Stimulated activated CD8-positive, alpha-beta memory T cell treated with anti-CD3 and anti-CD28 coated beads, Interleukin-4, amount 100 ng/mL, for 4 hours (primary cell): ENCODE measurements at places on chromosomes 16 and 17.

DNA sequence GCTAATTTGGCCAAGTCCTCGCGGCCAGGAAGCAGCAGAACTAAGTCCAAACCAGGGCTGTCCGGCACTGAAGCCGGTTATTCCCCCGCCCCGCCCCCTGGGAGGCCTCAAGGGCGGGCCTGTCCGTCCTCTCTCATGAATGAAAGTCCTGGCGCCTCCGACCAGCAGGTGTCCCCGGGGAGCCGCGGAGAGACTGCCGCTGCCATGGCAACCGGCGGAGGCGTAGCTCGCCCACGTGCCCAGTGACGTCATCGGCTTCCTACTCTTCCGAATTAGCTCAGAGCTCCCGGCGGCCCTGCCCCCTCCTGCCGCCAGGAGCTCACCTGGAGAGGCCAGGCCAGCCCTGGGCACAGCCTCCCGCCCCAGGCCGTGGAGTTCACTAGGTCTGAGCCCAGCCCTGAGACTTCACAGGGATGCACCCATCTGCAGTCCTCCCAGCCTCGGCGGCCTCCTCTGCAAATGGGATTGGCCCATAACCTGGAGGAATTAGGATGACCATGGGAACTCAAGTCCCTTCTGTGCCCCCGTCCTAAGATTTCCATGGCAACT lies 1.3 kb downstream of the SPATA2L start:
- DNase-seq = peak; percentile 91

GRCh38 chr17:81285179-81285878 lies 9.8 kb downstream of the SLC38A10 start:
- peak; percentile 18 for DNase-seq

DNA sequence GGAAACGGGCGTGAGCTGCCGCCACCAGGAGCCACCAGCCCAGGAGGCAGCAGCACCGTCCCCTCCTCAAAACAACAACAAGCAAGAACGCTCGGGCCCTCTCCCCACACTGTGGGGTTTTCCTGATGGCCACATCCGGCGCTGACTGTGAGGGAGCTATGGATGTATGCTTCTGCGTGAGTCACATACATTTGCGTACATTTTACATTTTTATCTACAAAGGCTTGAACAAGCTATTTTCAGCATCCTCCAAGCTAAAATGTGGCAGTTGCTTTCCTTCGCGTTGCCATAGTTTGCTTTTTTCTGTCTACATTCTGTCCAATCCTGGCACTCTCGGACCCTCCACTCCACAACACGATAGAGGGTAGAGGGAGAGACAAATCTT lies 2.0 kb upstream of the ABR start:
- no peak for DNase-seq

GRCh38 chr17:34633351-34633750 lies 54.0 kb downstream of the TMEM132E start:
- no peak for DNase-seq

GRCh38 chr16:64951193-64951592 lies 170.7 kb downstream of the CDH11 start:
- DNase-seq = no peak

GRCh38 chr17:82118168-82118814 lies 20.3 kb upstream of the FASN start:
- no peak for DNase-seq

DNA sequence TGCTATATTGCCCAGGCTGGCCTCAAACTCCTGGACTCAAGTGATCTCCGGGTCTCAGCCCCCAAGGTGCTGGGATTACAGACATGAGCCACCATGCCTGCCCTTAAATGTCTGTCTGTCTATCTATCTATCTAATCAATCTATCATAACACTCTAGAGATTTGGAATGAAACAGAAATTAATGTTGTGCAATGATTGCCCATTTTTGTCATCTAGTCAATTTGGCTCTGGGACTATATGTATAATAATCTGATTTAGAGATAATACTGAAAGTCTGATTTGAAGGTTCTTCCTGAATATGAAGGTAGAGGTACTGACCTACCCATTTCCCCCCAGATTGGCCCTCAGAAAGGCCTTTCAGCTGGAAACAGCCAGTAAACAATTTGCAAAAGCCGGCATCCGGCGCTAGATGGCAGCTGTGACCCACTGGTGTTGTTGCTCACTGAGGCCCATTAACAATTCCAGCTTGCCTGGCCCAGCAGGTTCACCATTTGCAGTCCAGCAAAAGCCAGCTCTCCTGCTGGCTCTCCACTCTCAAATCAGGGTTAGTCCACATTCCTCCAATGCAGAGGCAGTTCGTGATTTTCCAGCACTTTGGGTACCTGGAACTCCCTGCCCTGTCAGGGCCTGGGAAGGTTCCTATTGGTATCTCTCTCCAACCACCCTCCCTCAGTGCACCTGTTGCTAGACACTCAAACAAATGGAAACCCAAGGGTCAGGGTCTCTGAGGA lies 22.9 kb upstream of the C16orf87 start:
- DNase-seq = peak; percentile 11

DNA sequence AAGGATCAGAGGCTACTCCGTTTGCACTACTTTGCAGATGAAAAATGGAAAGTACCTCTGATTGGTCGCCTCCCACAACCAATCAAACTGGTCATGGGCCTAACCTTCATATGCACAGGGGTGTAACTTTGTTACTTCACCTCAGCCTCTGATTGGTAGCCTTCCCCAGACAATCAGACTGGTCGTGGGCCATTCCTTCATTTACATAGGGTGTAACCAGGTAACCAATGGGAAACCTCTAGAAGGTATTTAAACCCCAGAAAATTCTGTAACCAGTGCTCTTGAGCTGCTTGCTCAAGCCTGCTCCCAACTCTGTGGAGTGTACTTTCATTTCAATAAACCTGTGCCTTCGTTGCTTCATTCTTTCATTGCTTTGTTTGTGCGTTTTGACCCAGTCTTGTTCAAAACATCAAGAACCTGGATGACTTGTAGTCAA lies 39.2 kb upstream of the USP22 start:
- no peak for DNase-seq

- peak; percentile 65 for DNase-seq
Observed at GRCh38 chr16:4414187-4414917, 2.0 kb downstream of the CORO7 start.

DNA sequence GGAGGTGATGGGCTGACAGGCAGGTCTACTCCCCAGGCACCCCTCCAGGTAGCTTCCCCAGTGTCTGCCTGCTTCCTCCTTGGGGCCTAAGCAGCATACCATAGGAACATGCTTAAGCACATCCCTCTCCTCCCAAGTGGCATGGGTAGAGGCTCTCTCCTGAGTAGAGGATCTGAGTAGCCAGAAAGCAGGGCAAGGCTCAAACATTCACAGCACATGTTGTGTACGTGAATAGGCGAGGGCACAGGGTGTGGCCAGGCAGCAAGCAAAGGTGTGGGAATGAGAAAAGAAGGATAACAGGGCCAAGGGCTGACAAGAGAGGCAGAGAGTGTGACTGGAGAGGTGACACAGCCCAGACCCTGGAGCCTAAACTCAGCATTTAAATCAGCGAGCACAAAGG lies 29.7 kb upstream of the GFOD2 start:
- no peak for DNase-seq

DNA sequence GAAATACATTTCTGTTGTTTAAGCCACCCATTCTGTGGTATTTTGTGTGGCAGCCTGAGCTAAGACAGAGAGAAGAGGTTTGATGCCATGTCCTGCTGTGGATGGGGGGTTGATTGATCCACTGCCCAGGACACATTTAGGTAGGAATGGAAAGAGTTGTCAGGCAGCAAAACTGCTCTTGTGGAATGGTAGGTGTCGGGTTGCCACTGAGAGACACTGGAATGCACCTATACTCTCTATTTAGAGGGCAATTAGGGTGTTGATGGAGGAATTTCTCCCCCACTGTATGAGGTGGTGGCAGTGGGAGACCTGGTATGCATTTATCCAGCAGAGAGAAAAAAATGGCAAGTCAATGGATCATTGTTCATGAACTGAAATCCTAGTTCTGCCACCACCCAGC lies 30.9 kb downstream of the CBLN1 start:
- DNase-seq = no peak

DNA sequence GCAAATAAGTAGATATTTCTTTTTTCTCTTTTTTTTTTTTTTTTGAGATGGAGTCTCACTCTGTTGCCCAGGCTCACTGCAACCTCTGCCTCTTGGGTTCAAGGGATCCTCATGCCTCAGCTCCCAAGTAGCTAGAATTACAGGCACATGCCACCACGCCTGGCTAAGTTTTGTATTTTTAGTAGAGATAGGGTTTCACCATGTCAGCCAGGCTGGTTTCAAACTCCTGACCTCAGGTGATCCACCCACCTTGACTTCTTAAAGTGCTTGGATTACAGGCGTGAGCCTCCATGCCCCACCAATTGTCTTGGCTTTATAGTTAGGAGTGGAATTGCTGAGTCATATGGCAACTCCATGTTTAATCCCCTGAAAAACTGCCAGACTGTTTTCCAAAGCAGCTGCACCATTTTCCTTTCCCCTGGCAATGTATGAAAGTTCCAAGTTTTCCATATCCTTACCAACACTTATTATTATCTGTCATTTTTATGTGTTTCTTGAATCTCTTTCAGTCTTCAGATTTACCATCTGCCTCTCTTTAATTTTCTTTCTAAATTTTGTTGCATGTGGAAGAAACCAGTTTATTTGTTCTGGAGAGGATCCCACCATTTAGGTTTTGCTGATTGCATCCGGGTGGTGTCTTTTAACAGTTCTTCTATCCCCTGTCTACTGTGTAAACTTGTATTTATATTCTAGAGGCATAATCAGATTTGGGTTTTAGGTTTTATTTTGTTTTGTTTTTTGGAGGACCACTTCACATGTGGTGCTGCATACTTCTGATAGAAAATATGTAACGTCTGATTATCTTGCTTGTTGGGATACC lies 9.9 kb upstream of the CES3 start:
- DNase-seq = no peak

DNA sequence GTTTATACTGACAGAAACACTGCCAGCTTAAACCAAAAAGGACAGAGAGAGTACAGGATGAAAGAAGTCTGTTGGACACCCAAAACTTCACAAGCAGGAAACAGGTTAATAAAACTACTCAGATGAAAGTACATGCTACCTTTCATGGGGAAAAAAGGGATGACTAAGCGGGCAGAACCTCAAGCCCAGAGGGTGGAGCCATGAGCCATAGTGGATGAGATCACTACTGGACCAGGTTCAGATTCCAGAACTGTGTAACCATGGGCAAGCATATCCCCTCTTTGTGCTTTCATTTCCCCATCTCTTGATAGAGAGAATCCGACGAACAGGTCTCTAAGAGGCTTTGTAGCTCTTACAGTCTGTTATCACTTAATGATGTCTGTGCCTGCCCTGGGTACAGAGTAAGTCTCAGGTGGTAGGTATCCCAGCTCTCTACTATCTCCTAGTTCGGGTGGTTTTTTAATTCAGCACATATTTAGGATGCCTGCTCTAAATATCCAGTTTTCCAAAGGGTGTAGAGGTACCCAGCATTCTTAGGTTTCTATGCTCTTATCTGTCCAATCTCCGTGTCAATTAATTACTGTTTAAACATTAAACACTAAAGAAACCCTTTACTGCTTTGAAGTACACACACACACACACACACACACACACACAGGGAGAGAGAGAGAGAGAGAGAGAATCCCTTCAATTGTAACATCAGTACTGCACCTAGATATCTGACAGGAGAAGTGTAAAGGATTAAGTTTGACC lies 206.7 kb downstream of the ZNF423 start:
- DNase-seq = no peak

- DNase-seq = no peak
Observed at GRCh38 chr17:16439303-16439791, 24.0 kb downstream of the TRPV2 start.

- peak; percentile 68 for DNase-seq
Observed at GRCh38 chr16:30628628-30629540, 18.7 kb upstream of the ZNF689 start.

DNA sequence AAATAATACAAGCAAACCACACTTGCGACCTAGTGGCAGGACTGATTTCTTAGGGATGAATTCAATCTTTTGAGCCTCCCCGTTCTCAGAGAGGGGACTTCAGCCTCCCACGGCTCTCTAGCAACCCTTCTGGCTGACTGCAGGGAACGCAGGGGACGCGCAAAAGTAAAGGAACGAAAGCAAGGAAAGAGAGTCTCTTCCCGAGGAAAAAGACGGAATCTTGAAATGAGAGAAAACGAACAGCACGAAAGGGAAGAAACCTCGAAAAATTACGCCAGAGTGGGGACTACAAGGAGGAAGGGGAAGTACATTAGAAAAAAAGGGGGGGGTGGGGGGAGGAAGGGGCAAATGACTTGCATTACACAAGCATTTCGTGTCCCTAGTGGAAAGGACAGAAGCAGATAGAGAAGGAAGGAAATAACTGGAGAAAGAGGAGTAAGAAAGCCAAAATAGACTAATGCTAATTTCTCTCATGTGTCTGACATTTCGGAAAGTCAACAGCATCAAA lies 1.2 kb downstream of the GRB2 start:
- DNase-seq = peak; percentile 38

DNA sequence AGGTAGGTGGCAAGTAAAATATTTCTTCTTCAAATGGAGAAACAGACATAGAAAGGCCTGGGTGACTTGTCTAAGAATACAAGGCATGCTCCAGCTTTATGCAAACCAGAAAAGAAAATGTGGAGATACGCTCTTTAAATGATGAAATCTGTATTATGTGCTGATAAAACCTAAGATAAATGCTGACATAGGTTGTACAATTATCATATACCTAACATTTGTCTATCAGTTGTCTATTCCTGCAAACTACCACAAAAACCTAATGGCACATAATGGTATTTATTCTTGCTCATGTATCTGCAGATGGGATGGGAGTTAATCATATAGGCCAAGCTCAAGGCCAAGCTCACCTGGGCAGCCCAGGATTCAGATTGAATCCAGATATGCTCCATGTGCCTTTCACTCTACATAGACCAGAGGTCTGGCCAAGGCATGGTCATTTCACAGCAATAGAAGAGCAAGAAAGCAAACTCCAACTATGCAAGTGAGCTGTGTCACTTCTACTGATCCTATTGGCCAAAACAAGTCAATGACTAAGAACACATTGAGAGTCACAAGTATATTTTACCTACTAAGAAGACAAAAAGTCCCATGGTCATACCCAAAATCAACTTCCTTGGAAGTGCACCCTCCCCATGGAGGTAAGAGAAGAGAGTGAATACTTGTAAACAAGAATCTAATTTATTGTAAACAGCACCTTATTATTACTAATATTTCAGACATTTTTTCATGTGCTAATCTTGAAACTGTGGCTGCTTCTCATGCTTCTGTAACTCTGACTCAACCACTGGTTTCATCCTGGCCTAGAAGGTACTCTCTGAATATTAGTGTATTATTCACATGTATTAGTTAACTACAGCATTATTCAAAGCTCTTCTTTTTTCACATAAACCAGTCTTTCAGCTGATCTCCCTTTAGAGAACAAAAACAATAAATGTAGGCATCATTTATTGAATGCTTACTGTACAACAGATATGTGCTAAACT lies 270.7 kb upstream of the SOX9 start:
- no peak for DNase-seq
